ENCODE measurements at places on chromosomes 5 and 9.
A peak's percentile ranks its signal among the peaks of the same experiment; 100 is the strongest.

DNA sequence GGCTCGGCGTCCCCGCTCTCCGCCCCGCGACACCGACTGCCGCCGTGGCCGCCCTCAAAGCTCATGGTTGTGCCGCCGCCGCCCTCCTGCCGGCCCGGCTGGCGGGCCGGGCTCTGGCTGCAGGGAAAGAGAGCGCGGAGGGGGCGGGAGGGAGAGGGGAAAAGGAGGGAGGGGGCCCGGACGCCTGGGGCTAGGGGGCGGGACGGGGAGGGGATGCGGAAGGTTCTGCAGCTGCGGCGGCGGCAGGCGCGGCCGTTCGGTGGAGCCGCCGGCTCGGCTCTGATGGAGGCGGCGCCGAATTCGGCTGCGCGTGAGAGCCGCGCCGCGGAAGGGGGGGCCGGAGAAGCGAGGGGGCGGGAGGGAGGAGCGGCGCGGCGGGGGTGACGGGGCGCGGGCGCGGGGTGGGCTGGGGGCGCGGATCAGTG, at the start of gene MARCHF11:
MARCHF11 (minus strand) TSS at position 281 of the 425 bp plus-strand sequence; CDS start at position 65, 216 bp downstream.
- DNase-seq: no peak

DNA sequence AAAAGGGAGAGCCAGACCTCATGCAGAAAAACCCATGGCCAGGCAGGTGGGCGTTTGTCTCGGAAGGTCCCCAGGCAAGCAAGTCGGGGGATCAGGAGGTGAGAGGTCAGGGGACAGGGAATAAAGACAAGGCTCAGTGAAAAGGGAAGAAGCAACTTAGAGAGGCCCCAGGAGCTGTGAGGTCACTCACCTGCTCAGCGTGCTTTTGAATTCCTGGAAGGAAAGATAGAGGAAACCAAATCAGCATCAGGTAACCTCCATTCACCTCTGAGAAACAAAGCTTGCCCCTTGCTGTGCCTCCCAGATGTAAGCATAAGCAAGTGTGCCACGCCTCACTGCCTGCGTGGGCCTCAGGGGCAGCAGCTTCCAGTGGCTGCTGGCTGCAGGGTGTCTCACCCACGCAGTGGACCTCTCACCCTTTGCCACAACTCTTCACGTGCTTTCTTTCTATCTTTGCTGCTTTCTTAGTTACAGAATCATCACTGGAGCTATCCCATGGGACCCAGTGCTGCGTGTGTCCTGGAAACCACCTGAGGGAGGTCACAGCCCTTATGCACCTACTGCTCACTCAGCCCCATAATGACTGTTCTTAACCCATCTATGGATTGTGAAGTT, 6.0 kb downstream of the TRIM7 start:
- DNase-seq: no peak

- DNase-seq: no peak
Measured at GRCh38 chr9:18472841-18473251, 1.1 kb upstream of the ADAMTSL1 start.

- DNase-seq: peak; percentile 68
Measured at GRCh38 chr5:143402553-143403333, 743 bp downstream of the NR3C1 start.

DNA sequence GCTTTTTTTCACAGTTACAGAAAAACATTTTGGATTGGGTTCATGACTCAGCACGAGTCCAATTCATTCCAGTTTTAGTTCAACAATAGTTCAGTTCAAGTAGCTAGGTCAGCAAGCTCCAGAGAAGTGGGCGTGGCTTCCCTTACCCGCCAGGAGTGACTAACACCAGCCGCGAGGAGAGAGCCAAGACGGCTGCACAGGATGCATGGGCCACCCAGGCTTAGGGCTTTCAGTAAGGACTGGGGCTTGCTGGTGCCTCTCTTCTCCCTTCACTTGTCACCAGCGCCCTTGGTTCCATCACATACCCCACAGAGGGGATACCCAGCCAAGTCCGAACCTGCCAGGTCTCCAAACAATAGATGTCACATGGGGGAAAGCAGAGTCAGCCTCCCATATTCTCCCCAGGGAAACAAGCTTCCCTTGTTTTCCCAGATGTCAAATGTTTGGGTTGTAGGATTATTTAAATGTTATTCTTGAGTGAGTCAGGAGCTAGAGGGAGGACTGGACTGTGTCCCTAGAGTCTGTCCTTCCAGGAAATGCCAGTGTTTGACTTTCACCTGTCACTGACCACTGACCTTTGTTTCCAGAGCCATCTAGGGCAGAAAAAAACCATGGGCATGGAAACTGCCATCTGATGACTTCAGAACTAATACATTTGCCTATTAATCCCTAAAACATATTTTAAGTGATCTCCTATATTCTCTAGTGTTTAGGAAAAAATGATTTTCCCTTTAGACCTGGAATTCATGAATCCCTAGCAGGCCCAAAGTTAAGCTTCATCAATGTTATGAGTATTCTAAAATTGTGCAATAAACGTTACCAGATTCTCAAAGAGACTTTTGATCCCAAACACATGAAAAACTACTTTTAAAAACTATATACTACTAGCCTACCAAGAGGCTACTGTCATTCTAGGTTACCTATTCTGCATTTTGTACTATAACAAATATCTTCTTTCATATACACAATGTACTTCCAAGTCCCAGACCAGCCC, 51.9 kb downstream of the NIPAL4 start:
- DNase-seq: peak; percentile 80

Data from trophoblast cell (in vitro differentiated cells and primary cell).